ENCODE measurements at places on chromosomes 16 and 17.

DNA sequence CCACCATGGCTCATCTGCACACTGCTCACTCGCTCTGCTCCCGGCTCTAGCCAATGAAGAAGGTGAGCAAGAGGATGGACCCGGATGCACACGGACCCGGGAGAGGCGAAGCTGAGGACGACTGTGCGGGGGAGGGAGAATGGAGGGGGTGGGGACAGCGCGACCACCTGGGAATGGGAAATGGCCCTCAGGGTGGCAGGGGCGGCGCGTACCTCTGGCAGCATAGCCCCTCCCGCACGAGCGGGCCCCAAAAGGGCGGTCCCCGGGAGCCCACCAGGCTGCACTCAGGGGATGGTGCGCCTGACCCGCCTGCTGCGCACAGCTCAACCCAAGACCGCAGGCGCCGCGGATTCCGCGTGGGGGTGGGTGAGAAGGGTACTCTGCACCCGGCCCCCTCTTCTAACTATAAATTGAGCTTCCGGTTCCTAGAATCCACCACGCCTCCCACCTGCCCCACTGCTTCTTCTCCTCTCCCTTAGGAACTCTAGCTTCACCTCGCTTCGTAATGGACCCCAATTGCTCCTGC is 6.1 kb downstream of the MT1H start:
- no peak for DNase-seq

DNA sequence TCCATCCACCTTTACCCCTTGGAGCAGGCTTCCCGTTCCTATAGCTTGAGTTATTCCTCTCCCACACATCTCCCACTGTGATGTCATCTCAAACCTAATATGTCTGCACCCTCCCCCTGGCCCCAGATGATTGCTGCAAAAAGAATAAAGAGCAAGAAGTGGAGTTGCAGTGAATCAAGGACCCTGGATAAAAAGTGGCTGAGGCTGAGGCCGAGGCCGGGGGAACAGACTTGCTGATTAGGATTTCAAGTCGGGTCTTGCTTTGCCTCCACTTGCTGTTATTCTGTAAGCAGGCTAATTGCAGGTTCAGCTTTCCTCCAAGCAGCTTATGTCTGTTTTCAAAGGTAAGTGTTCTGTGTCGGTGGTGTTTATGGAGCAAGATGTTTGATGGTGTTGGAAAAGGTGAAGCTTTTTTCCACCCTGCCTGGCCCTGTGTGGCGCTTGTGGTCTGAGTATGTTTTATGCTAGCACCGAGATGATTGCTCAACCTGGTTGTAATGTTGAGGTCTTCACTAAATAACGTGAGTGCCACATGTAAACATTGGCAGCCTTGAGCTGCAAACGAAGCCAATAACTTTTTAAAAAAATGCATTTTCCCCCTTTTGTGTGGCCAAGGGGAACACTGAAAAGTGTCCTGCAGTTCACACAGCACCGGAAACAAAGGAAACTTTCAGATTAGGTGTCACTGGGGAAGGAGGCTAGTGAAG is 15.4 kb downstream of the HS3ST3B1 start:
- no peak for DNase-seq

GRCh38 chr17:78617511-78618061 is 40.4 kb upstream of the DNAH17 start:
- DNase-seq: no peak

DNA sequence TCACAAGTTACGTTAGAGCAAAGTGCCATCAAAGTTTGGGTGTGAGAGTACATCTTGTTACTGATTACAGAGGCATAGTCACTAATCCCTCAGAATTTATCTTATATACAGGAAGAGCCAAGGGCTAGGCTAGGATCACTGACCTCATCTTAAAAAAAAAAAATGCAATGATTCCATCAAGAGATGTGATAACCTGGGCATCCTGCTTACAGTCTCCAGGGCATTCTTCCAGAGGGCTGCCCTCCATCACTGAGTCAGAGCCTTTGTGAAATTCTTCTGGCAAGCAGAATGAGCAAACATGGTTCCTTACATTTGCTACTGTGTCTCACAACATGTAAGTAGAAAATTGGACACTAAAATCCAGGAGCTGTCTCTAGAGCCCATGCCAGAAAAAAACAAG is 410.6 kb downstream of the ZFHX3 start:
- no peak for DNase-seq

GRCh38 chr17:50203086-50203485 is 1.7 kb upstream of the COL1A1 start:
- DNase-seq: no peak

- DNase-seq: no peak
These were observed 24.5 kb upstream of the CACNG1 start for GRCh38 chr17:67019809-67020208.

GRCh38 chr16:53115773-53116172 is 61.0 kb downstream of the CHD9 start:
- DNase-seq: no peak

GRCh38 chr17:70636517-70637133 is 467.3 kb downstream of the KCNJ2 start:
- no peak for DNase-seq

GRCh38 chr17:38453951-38454421 is 25.7 kb downstream of the ARHGAP23 start:
- DNase-seq: no peak

GRCh38 chr17:36514856-36515255 is 19.8 kb downstream of the MYO19 start:
- DNase-seq: no peak

- no peak for DNase-seq
These were observed 5.5 kb downstream of the MRPL28 start for GRCh38 chr16:364595-365491.

GRCh38 chr17:41580687-41581365 is 5.9 kb downstream of the KRT14 start:
- no peak for DNase-seq

- DNase-seq: no peak
These were observed 21.7 kb upstream of the GOSR2 start for GRCh38 chr17:46901291-46901690.

GRCh38 chr16:75481475-75481874 is 13.8 kb downstream of the CHST6 start:
- DNase-seq: no peak

- no peak for DNase-seq
These were observed 61.1 kb downstream of the TOM1L2 start for GRCh38 chr17:17911001-17911613.

GRCh38 chr16:27284865-27285675 is 16.5 kb upstream of the NSMCE1 start:
- DNase-seq: no peak

- no peak for DNase-seq
These were observed 16.2 kb upstream of the CD300E start for GRCh38 chr17:74639704-74640151.

GRCh38 chr16:89708481-89708931 is 7.0 kb upstream of the SPATA2L start:
- DNase-seq: no peak

- no peak for DNase-seq
These were observed 76.1 kb downstream of the TNRC6C start for GRCh38 chr17:78034429-78035091.

DNA sequence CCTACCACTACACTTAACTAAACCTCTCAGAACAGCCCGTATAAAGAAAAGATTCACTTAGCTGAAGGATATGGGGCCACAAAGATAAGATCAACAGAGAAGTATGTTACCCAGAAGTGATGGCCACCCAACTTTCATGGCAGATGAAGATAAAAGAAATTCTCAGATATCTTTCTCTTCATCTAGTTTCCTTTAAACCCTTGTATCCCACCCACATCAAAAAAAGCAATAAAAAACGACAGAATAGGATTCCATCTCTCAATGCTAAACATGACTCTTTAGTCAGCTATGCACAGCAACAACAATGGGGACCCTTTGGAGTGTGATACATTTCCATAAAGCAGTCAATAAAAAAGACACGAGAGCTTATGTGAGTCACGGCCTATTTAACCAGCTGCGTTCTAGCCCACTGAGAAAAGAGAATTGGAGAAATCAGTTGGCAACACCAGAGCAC is 86.6 kb downstream of the SNX11 start:
- DNase-seq: no peak

DNA sequence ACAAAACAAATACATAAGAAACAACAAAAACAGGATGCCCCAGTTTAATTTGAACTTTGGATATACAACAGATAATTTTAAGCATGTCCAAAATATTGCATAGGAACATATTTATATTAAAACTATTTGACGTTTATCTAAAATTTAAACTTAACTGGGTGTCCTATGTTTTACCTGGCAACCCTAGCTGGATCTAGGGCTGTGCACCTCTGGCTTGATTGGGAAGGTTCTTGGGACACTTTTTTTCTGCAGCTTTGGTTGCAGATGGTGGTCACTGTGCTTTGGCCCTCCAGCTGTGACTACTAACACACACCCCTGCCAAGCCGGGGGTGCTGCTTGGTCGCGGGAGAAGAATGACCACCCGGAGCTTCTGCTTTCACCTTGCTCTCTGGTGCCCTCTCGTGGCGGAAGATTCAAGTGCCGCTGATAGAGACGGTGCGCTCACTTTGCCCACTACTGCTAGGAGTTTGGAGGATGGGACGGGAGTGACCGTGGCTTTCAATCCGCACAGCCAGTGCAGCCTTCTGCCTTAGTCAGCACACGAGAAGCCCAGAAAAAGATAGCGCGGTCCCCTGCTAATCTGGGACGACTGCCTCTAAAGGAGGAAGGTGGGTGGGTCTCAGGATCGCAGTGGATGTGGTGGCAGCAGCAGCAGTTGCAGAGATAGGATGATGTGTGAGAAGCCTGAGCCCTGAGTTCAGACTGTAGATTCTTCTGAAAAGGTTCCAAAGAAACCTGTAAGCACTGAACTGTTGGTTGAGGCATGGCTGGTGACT is 6.7 kb downstream of the SPACA3 start:
- peak; percentile 68 for DNase-seq

DNA sequence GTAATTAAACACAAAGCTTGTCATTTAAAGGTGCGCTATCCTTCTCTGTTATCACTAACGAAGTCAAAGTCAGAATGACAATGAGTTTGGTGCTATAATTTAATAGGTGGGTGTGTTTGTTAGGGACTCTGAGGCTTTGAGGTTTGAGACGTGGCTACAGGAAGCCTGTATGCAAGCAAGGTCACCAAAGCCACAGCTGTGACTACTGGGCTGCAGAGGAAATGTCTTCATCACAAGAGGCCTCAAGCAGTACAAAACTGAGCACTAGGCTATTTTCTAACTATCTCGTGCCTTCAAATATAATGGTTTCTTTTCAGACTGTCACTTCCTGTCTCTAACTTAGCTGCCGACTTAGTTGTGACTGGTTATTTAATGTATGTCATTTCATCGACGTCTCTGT is 141.2 kb downstream of the AATF start:
- no peak for DNase-seq

DNA sequence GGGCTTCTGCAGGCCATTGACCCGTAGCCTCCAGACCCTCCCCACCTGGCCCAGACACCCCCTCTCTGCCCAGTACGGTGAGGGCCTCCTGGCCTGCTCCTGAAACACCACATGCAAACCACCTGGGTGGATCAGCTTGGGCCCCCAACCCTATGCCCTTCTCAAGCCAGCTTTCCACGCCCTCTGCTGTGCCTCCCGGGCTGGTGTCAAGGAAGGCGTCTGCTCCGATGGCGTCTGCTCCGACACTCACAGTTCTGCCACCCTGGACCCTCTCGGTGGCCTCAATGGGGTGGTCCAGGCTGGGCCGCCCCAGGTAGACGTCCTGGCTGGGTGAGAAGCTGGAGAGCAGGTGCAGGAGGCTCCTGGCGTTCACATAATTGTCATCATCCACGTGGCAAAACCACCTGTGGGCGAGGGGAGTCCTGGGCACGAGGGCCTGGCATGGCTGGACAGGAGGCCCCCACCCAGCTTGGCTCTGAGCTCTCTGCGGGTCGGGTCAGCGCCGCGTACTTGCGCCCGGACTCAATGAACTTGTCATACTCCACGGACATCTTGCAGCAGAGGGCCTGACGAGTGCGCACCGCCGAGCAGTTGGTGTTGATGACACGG is 1.4 kb downstream of the RFNG start:
- DNase-seq: no peak

- DNase-seq: no peak
These were observed 230.1 kb downstream of the SLC39A11 start for GRCh38 chr17:72862276-72862999.

- no peak for DNase-seq
These were observed 163.9 kb downstream of the SPECC1 start for GRCh38 chr17:20173091-20173490.

DNA sequence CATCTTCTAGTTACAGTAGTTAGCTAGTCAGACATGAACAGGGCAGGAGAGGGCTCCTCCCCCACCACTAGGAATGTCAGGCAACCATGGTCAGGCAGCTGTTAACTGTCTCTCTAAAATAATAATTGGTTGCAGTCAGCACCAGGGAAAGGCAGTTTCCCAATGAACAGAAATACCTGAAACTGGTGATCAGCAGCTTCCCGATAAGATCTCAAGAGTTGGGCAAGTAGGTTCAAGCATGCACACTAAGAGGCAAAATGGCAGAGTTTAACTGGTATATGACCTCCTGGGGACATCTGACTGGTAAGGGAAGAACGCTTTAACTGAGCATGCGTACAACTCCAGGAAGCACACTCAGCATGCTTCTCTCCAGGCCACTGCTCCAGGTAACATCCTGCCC is 12.6 kb upstream of the XYLT1 start:
- DNase-seq: no peak

DNA sequence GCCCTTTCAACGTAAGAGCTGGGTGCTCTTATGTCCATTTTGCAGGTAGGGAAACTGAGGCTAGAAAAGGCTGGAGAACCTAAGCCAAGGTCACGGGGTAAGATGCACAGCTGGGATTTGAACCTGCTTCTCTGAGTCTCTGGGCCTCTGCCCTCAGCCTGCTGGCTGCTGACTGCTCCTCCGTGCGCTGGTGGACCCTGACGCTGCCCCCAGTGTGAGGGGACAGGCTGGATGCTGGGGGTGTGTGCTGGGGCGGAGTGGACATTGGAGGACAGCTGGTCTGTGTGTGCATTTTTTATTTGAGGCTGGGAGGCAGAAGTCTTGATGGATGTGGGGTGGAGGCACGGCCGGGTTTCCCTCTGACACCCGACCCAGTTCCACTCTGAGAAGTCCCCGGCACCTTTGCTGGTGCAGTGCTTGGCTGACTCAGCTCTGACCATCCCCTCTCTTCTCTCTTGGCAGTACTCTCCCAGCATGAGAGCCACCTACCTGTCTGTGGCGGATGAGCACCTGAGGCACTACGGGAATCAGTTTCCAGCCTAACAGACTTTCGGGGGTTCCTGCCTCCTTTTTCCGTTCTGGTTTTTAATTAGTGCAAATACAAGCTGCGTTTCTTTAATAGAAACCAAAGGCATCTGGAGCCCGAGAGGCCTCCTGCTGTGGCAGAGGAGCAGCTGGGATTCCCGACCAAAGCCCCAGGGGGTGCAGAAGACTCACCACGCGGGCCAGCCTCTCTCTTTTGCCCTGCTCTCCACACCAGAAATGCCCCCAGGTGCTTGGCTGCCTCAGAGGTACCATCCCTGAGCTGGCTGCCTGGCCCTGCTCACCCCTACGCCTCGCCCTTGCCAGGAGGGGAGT is 14.1 kb upstream of the DNAI2 start:
- no peak for DNase-seq

- no peak for DNase-seq
These were observed 196.4 kb downstream of the CCDC182 start for GRCh38 chr17:57548421-57549410.

Measured in left renal cortex interstitium (tissue), 4 donors.